ENCODE measurements at places on chromosomes 16 and 17. TPM values are rescaled to one million over a fixed set of nuclear protein-coding genes. Genes with fewer than 3 reads are reported as not detected.

Gene HOXB8
- not detected for total RNA-seq

Gene OR3A3
- total RNA-seq: not detected

Gene KRTAP9-4
- not detected for total RNA-seq

Gene KRT12
- not detected for total RNA-seq
